ENCODE measurements at places on chromosomes 2 and 18.

DNA sequence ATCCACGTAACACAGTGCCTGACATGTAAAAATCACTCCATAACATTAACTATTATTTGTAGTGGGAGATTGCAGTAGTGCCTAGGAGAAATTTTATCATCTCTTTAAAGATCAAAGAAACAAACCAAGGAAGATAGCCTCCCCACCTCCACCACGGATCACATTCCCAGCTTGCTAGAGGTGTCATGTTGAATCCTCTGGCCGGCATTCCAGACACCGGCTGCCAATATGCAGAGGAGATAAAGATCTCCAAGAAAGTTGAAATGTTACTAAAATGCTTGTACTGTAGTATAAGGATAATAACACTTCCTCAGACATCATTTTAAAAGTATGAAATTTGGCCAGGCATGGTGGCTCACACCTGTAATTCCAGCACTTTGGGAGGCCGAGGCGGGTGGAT, 6.1 kb upstream of the ATG16L1 start:
- DNase-seq, result no peak

DNA sequence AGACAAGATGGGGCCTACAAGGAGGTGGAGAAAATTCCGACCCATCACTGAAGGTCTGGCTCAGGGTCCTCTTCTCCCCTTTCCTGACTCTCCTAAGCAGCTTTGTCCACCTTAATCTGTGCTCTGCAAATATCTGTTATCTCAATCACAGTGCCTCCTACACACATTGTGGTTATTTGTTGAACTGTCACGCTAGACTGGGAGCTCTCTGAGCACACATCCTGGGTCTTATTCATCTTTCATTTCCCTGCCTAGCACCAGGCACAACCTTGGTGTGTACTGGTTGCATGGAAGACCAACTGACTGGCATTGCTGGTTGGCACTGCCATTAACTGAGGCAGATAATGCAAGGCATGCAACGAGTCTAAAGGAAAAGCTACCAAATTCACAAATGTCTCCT, 122.9 kb upstream of the ST6GAL2 start:
- no peak for DNase-seq

DNA sequence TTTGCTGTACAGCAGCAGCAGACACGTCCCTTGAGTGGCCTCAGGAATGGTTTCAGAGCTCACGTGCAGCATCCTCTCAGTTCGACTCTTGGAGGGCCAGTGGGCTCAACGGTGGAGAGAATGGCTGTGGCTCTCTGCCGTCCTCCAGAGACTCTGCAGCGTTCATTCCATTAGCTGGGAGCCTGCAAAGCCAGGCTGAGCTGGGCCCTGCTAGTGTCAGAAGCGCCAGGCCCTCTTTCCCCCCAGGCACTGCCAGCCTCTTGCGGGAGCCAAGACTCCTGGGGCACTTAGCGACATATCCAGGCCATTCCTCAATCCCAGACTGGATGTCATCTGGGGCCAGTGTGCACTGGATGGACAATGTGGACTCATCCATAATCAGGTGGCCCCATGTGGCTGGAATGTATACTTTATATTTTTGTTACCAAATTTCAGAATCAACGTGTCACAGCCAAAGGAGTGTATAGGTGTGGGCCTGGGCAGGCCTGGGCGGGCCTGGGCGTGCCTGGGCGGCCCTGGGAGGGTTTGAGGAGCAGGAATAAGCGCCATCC, 125.1 kb upstream of the EPAS1 start:
- DNase-seq, result no peak

GRCh38 chr2:188292348-188293239, 920 bp downstream of the GULP1 start:
- peak; percentile 80 for DNase-seq
